ENCODE measurements at places on chromosomes 2 and 18.

GRCh38 chr2:238167344-238167715 lies 8.6 kb downstream of the ERFE start:
- no peak for DNase-seq

- DNase-seq: no peak
Observed at GRCh38 chr2:174125090-174125489, 123.2 kb downstream of the OLA1 start.

DNA sequence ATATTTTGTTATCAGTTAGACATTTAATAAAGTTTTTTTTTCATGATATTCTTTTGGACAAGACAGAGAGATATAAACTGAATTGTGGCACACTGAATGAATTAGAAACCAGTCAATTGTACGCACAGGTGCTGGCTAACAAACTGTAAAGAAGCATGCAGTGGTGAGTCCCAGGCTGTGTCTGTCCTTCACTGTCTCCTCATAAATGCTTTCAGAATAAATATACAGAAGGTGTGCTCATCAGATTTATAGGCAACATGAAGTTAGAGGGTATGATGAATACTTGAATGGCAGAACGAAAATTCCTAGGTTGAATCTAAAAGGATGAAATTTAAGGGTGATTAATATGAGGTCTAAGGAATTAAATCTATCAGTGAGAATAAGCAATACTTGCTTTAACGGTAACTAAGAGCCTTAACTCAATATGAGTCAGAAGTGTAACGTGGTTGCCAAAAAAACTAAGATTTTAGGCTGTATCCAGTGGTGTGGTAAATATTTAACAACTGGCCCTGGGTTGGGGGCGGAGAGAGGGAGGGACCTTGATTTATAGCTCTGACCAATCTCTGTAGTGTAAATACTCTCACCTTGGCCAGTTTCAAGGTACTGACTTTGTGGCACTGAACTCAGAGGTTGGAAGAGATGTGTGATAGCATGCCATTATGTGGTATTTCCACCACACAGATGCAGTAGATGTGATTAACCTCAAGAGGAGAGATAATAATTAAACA lies 41.9 kb upstream of the AAK1 start:
- DNase-seq: no peak

- DNase-seq: peak; percentile 76
Observed at GRCh38 chr2:222960126-222960525, 91.9 kb upstream of the KCNE4 start.

- no peak for DNase-seq
Observed at GRCh38 chr18:59560556-59560955, 136.7 kb downstream of the CCBE1 start.

DNA sequence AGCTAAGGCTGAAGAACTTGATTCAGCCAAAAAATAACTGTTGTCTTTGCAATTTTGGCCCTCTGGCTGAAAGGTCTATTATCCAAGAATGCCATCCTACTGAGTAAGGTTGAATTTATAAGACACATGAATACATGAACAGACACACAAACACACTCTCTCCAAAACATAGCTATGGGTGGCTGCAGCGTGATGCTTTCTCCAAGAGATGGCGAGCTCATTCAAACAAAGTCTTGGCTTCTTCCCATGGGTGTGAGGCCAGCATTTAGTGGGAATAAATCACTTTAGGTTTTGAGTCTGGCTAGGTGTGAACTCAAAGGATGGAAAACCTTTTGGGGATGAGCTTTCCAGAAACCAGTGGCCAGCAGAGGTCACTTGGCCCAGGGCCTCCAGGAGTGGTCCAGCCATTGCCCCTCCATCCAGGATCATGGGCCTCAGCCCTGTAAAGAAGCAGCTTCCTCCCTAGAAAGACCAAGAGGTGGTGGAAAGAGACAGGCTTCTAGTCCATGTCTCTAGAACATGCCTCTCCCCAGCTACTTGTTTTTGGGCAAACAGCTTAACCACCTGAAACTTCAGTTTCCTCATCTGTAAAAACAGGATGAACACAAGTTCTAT lies 11.0 kb upstream of the OSR1 start:
- peak; percentile 55 for DNase-seq

DNA sequence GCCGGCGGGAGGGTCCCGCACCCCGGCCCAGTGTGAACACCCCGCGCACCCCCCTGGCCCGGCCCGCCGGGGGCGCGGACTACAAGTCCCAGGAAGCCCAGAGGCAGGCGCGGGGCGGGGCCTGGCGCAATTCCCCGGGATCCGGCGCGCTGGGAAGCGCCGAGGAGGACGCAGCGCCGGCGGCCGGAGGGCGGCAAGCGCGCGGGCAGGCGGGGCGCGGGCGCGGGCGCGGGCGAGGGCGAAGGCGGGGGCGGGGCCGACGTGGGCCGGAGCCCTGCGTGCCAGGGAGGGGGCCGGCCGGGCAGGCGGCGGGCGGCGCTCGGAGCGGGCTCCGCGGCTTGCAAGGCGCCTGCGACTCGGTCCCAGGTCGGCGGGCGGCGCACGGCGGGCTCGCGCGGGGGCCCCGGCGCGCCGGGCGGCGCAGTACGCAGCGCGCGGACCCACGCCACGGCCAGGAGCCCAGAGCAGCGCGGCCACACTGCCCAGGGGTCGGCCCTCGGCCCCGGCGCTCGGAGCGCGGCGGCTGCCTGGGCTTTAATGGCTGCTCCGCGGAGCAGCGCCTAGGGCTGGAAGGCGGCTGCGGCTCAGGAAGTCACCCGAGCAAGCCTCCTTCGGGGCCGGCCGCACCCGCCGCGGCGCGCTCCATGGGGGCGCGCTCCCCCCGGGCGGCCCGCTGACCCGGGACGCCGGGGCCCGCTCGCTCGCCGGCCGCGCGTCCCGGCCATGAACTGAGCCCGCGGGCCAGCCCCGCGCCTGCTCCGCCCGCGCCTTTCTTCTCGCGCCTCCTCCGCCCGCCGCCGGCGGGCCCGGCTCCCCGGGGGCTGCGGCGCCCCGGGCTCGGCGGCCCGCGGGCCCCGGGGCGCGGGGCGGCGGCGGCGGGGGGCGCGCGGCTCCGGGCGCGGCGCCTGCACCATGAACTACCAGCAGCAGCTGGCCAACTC lies at the start of gene AGAP1:
Gene AGAP1 (plus strand): TSS at position 269 of the 941 bp plus-strand sequence.
- DNase-seq: peak; percentile 89

Data from EL (cell line).